Stimulated activated CD8-positive, alpha-beta memory T cell treated with anti-CD3 and anti-CD28 coated beads, Interleukin-7, amount 100 ng/mL, for 1 hour (primary cell): ENCODE measurements at places on chromosomes 6 and 20.
A peak's percentile ranks its signal among the peaks of the same experiment; 100 is the strongest.

DNA sequence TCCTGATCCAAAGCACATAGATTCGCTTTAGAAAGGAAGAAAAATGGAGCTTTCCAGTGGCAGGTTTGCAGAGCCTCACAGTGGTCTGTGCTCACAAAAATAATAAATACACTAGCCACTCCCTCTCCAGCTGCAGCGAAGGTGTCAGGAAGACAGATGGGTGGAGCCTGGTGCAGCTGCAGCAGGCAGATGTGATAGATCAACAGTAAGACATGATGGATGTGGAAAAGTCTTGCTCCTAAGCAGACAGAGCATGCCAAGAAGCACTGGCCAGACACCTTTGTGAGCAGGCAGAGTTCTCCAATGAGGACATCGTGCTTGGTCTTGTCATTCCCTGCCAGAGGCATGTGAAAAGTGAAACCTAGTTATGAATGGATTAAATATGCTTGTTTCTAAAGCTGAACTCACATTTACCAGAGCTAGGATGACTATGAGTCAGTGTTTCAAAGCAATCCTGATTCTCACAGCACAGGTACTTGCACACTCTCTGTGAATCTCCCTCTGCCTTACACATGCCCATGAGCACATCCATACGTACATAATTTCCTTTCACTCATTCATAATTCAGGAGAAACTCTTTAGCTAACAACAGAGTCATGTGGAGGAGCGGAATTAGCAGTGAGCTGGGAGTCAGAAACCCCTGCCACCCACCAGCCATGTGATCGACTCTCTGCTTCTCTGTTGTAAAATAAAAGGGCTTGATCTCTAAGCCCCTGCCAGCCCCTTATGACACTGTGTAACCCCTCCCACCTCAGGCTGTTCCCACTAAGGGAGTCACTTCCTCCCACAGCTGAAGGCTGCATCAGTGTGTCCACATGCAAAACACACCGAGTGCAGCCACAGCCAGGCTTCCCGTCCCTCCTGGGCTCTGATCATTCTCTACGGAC, 111.2 kb downstream of the SCML4 start:
- no peak for DNase-seq

GRCh38 chr6:93790981-93791380, 371.6 kb upstream of the EPHA7 start:
- DNase-seq: no peak

- DNase-seq: no peak
Observed at GRCh38 chr6:142696123-142697000, 248.6 kb downstream of the HIVEP2 start.

DNA sequence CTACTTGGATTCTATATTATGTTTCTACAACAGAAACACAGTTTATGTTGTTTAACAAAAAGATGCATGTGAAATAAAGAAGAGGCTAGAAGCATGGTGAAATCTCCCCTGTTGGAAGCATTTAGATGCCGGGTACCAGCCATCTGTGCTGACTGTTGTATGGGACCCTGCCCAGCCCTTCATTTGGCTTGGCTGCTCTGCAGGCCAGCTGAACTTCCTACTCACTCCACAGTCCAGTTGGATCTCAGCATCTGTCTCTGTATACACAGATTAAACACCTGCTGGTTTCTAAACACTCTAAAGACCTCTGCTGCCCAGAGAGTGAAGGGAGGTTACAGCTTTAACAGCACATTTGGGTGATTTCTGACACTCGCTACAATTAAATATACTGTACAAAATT, 228.3 kb downstream of the SLC35F1 start:
- no peak for DNase-seq

- no peak for DNase-seq
Observed at GRCh38 chr6:102742754-102743356, 1349.3 kb downstream of the GRIK2 start.

DNA sequence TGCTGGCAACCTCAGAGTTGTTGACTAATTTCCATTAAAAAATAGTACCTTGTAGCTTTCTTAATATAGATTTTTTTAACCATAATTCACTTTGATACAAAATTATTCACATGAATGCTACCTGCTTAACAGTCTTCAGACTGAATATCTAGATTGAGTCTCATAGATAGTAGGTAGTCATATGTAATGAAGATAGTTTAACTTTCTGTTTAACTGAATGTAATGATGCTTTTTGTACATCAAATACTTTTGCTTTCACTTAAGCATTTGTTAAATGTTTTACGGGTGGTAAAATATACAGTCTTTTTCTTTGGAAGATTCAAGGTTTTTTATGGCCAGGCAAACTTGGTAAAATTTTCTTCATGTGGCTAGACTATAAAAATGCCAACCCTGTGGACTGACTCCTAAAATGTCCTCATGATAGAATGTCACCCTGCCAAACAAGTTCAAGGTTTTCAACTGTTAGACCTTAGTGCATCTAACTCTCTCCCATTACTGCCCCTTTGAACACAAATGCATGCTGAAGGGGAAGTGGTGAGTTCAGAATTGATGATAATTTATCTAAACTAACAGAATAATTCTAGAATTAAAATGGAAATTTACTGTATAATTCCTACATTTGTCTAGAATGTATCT, 16.4 kb downstream of the TBPL1 start:
- no peak for DNase-seq

GRCh38 chr6:24214984-24215383, 89.0 kb downstream of the NRSN1 start:
- DNase-seq: no peak

DNA sequence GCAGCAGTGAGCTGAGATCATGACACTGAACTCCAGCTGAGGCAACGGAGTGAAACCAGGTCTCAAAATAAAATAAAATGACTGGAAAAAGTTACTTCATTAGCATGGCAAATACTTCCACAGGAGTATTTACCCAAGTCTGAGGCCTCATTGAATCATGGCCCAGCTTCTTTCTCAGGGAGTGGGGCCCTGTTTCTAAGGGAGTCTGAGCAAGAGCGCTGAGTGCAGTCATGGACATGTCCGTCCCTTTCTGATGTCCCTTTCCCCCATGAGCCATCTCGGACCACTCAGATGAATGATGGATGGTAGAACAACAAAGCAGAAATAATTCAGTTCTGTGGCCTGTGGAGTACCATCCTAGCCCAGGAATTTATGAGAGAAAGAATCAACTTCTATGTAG, 7.8 kb upstream of the DTD1 start:
- DNase-seq: no peak

GRCh38 chr20:17992224-17992637, 23.4 kb downstream of the MGME1 start:
- no peak for DNase-seq

- no peak for DNase-seq
Observed at GRCh38 chr6:130836055-130836640, 8.9 kb downstream of the SMLR1 start.

GRCh38 chr6:157263881-157264397, 59.4 kb downstream of the TMEM242 start:
- DNase-seq: no peak

DNA sequence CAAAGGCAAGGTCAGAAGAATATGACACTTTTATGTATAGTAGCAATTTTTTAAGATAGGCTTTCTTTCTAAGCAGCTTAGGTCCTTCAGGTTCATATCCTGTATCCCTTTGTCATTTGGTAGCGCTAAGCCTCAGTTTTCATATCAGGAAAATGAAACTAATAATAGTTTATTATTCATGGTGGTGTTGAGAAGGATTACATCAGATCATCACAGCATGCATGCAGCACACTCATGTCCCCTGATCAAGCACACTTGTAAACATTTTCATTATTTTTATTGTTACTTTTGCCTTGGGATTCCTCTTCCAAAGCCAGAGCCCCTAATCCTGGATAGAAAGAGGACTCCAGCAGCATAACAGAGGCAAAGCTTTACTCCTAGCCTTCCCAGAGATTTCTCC, 70.2 kb upstream of the ADGRF1 start:
- DNase-seq: no peak

DNA sequence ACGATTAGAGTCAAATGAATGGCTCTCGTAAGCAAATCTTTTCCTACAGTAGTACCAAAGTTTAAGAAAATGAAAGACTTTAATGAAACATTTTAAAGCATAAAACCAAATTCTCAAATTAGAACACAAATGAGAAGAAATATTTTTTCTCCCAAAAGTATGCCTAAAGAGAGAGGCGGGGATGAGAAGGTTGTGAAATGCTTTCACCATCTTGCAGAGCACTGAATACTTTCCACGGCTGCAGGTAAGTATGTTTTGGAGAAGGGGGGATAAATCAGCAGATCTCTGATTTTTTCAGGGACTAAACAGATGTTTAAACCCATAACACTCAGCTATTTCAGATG, 277.1 kb downstream of the ADGB start:
- DNase-seq: no peak

- DNase-seq: no peak
Observed at GRCh38 chr6:144062786-144063185, 32.6 kb downstream of the SF3B5 start.

DNA sequence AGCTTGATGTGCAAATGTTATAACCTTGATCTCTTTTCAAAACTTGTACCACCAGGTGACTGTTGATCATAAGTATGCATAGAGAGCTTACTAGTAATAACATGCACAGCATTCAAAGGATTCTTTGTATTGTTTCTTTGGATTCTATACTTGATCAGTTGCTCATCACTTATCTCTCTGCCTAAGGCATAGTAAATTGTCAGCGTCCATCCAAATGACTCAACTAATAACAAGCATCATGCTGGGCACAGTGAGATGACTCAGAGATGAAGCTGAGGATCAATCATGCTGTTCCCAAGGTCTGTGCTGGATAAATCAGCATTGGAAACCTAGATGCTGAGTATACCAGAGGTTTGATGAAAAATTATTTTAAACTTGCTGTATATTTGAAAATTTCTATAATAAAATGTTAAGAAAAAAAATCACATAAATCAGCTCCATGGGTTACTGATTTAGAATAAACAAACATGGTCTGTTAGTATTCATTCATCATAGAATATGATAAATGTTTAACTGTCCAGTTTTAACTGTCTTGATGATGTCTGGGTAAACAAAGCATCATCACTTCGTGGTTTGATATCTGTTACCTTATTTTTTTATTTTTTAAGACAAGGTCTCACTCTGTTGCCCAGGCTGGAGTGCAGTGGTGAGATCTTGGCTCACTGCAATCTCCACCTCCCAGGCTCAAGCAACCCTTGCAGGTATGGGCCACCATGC, 45.6 kb upstream of the SGK1 start:
- DNase-seq: no peak

DNA sequence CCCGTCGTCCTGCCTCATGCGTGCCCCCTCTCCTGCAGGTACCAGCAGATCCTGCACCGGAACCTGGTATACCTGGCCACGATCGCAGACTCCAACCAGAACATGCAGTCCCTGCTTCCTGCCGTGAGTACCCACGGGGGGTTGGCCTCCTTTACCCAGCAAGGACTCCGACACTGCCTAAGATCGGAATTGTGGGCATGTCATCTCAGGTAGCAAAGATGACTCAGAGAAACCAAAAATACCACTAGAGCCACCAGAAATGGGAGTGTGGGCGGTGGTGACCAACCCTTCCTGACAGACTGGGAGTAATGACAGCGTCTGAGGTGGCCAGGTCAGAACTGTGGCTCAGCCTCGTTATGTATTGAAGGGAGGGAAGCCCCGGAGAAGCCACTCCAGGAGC, 16.3 kb downstream of the SS18L1 start:
- no peak for DNase-seq

GRCh38 chr20:62652041-62652893, 10.0 kb downstream of the SLCO4A1 start:
- peak; percentile 22 for DNase-seq

GRCh38 chr20:1871807-1872458, 23.3 kb upstream of the SIRPA start:
- no peak for DNase-seq

- no peak for DNase-seq
Observed at GRCh38 chr20:41428285-41428684, 61.7 kb upstream of the EMILIN3 start.

DNA sequence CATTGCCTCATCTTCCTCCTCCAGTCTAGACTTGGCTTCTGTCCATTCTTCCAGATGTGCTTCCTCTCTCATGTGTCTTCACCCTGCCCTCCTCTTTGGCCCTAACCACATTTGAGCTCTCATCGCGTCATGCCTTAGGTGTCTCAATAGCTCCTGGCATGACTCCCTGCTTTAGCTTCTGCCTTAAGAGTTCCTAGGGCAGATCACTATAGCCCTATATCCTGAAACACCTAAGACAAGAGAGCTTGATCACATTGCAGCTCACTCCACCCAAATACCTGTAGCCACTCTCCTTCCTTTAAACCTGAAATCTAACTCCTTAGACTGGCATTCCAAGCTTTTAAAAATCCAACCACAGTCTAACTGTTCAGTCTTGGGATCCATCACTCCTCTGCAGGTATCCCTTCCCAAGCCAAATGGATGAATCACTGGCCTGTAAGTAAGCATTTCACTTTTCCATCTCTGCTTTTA, 69.0 kb upstream of the STXBP5 start:
- DNase-seq: no peak

DNA sequence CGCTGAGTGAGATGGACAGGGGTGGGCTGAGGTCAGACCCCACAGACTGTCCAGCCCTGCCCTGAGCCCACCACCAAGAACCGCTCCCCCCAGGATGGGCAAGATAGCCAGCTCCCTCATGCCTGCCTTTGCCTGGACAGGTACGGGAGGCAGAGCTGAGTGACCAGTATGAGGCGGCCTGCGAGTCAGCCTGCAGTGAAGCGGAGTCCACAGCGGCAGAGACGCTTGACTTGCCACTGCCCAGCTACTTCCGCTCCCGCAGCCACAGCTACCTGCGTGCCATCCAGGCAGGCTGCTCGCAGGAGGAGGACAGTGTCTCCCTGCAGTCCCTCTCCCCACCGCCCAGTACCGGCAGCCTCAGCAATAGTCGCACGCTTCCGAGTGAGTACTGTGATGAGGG, 94.8 kb upstream of the MYL9 start:
- DNase-seq: no peak

DNA sequence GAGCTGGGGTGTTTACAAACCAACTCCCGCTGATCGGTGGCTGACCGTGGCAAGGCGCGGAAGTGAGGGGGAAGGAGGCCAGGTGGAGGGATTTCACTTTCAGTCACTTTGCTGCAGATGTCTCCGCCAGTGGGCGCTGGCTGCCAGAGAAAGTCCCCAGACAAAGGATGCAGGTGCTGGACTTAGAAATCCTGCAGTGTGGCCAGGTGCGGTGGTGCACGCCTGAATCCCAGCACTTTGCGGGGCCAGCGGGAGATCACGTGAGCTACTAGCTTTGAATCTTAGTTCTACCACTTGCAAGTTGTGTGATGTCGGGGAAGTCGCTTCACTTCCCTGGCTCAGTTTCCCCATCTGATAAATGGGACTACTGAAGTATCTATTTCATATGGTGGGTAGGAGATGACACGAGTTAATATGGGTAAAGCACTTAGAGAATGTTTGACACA, 180.4 kb downstream of the ZNF217 start:
- DNase-seq: peak; percentile 25

DNA sequence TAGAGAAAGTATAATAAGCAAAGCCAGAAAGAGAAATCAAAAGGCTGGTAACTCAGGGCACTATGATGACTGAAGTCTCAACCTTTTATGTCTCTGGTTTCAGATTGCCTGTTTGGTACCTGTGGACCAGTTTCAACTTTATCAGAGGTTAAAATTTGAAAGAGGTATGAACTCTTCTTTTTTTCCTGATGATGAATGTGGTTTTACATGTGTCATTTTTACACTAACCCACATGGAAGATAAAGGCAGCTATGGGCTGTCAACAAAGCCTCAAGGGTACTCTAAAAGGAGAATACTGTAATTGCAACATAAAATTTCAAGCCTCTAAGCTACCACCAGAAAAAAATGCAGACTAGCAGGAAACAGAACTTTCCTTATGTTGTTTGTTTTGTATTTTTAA, 52.4 kb downstream of the RNF144B start:
- no peak for DNase-seq
